Activated naive CD8-positive, alpha-beta T cell treated with anti-CD3 and anti-CD28 coated beads, Interleukin-2, amount 50 U/mL, for 16 hours (primary cell): ENCODE measurements at places on chromosomes 3 and 15.

GRCh38 chr3:71726146-71726545, 944 bp upstream of the EIF4E3 start:
- no peak for DNase-seq

DNA sequence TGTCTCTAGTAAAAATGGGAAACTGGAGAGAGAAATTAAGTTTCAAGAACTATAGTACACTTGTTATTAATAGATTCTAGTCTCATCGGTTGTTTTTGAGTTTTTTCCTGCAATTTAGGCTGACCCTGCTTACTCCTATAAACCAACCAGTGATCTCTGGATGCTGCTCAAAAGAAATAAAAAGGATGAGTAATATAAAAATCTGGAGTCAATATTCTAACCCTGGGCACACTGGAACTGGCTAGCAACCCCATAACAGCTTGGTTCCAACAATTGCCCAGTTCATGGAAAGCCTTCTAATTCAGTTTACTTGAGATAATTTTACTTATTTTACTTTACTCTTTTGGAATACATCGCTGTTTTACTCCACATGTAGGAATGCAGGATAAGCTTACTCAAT, 211.6 kb downstream of the GBE1 start:
- no peak for DNase-seq

DNA sequence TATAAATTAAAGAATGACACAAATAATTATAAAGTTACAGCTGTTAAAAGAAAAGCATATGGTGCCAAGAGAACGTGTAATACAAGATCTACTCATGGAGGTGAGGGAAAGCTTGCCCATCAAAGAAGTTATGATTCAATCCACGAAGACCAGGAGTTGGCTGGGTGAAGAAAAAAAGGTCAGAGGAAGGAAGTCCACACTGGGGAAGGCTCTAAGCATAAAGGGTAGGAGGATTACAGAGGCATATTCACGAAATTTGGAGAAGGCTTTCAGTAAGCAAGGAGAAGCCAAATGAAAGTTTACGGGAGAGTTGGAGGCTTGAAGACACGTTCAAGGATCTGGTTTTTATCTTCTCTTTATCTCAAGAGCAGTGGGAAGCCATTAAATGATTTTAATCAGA, 1.8 kb upstream of the TGFBR2 start:
- no peak for DNase-seq

GRCh38 chr3:157713101-157713500, 209.9 kb upstream of the VEPH1 start:
- DNase-seq: no peak

- no peak for DNase-seq
Observed at GRCh38 chr15:25936004-25936403, 72.9 kb upstream of the ATP10A start.
